AG09319 (cell line): ENCODE measurements at places on chromosomes 4 and X.

DNA sequence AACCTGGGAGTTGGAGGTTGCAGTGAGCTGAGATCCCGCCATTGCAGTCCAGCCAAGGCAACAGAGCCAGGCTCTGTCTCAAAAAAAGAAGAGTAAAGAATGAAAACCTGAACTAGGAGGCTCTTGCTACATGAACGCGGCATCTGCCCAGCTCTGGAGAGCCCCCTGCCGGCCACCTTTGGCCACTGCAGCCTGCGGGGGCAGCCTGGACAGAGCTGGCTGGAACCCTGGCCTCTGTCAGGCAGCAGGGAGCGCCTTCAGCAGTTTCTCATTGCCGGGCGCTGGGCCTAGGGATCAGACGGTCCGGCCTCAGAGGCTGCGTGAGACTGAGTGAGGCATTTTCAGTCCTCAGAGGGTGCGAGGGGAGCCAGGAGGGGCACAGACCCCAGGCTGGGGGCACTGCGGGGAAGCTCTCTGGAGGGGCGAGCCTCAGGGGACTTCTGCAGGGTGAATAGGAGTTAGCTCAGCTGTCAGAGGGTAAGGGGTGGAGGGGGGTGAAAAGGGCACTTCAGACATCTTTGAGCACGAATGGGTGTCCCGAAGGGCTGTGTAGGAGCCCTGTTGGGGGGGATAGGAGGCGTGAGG lies 17.5 kb downstream of the DOK7 start:
- peak; percentile 27 for DNase-seq

GRCh38 chr4:2930135-2930757 lies 33.0 kb downstream of the NOP14 start:
- no peak for DNase-seq

- no peak for DNase-seq
Measured at GRCh38 chr4:10524196-10524833, 67.1 kb upstream of the ZNF518B start.

- no peak for DNase-seq
Measured at GRCh38 chrX:153868576-153869472, 17.1 kb downstream of the L1CAM start.

DNA sequence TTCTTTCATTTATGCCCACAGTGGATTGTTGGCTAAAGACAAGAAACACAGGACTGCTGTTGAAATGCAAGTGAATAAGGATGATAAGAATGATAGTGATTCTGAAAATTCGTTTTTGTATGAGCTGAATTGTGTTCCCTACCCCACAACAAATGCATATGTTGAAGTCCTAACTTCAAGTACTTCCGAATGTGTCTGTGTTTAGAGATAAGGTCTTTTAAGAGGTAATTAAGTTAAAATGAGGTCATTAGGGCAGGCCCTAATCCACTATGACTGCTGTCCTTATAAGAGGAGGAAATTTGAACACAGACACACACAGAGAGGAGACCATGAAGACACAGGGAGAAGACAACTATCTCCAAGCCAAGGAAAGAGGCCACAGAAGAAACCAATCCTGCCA lies 126.6 kb upstream of the ACSL4 start:
- no peak for DNase-seq

DNA sequence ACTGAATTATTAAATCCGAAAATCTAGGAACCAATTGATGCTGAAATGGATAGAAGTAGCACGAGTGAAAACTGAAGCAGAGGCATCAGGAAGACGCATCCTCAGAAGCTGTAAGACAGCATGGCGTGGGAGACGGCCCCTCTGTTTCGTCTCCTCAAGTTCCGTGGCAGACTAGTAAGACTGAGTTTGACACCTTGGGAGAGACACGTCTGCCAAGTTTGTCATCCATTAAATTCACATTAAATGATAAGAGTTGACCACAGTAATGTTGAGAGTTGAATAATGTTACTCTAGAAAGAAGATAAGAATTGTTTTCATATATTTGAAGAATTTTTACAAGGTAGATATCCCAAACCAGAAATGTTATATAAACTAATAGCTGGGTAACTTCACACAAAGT lies 736.1 kb upstream of the FRG1 start:
- no peak for DNase-seq

GRCh38 chr4:113173126-113173792 lies 123.8 kb downstream of the ANK2 start:
- DNase-seq, result no peak

DNA sequence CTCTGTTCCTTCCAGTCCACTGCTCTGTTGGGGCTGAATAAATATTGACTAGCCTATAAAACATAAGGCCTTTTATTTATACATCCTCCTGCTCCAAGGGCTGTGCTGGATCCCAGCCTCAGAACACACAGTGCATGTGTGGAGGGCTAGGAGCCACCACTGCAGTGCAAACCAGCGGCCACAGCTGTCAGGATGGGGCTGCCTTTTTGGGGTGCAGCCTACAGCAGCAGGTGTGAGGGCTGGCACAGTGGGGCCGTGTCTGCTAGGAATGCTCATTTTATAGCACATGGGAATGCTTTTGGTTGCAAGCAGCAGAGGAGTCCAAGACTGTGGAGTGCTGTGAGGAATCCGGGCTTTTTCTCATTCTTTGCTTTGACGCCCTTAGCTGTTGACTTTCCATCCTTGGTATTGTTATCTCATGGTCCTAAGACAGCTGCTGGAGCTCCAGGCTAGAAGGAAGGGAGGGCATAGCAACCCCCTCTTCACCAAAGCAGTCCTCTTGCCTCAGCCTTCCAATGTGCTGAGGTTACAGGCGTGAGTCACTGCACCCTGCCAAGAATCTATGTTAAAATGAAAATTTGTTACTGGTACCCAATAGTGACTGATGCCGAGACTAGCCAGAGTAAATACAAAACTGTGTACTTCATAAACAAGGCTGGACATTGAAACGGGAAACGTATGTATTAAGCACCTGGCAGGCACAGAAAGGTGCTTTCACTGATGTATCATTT lies 334.3 kb upstream of the GATB start:
- DNase-seq, result no peak

DNA sequence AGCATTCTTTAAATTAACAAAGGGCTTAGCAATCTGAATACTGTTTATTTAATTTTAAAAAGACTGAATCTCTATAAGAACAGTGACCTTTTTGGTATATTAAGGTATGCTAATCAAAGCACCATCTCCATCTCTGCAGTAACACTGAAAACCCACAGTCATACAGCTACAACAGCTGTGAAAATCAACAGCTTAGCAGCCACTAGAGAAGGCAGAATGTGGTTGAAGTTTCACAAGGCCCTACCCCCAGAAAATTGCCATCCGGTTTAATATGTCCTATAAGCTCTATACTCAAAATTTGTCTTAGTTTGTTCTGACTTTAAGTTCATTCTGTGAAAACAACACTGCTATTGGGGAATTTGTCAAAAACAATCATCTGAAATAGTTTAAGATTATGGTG lies 128.7 kb downstream of the OPHN1 start:
- DNase-seq, result no peak

DNA sequence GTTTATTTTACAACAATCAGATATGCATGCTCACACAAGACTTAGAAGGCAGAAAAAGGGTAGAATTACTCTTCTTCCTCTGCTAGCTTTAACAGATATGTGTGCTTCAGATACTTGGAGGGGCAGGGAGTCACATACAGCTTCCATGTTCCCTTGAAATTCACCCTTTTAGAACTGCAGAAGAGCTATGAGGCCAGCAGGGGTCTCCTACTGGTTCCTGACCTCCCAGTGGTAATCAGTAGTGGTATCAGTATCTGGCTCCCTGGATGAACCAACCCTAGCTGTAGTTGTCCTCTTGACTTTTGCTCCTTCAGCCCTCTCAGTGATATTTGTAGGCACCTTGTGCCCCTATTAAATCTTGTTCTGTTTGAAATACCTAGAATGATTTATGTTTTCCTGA lies 81.5 kb downstream of the RCHY1 start:
- peak; percentile 1 for DNase-seq

- DNase-seq, result no peak
Measured at GRCh38 chr4:26885912-26886274, 25.3 kb downstream of the STIM2 start.

GRCh38 chrX:103941201-103941975 lies 21.0 kb upstream of the TMSB15B start:
- no peak for DNase-seq

GRCh38 chr4:69025191-69025998 lies 70.9 kb upstream of the UGT2B7 start:
- DNase-seq, result no peak

DNA sequence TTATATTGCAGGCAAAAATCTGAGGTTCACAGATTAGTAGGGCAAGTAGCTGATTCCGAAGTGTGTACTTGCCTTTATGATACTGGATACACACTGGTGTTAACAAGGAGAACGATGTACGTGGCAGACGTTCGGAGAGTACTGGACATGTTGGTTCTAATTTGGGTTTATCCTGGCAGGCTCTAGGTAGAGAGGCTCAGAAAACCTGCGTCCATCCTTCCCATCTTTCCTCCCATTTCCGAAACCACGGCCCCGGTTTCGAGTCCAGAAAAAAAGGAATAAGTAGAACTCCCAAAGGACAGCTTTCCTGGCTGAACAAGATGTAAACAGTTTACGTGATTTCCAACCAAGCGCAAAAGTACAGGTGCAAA lies 351 bp upstream of the SLC30A9 start:
- DNase-seq, result no peak

DNA sequence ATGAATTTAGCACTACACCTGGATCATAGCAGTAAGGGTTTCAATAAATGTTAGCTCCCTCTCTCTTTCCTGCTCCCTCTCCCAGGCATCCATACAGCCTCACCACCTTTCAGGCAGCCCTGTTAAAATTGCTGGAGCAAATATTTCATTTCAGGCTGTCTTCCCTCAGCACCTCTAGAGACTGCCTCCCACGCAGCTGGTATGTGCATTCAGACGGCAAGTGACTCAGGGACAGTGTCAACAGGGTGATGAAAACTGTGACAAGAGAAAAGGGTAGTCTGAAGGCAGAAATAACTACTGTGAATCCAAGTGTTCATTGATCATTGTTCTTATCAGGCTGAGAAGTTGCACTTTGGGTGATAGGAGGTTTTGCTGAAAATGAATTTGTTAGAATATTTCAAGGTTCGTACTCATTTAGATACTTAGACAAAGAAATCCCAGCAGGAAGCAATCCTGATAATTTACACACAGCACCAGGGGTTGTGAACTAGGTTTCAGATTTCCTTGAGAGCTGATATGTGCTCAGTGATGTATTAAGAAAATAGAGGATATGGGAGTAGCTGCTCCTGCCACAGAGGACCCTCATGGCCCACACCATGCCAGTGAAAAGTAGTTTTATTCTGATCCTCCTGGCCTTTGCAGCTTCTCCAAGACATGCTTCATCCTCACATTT lies 424.2 kb downstream of the FGF13 start:
- DNase-seq, result no peak

DNA sequence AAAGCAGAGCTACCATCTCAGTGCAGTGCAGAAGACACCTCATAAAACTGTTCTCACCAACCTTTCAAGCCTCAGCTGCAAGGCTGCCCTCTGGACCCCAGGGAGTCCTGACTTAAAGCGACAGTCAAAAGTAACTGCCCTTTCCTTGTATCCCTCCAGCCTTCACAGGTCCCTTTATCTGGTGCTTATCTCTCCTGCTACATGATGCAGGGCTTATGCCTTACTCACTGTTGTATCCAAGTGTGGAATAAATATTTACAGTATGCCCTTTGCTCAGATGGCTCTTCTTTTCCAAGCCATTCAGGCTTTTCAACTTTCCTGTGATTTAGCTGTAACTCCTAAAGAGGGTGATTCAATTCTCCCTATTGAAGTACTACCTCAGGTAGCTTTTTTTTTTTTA lies 92.6 kb downstream of the KDR start:
- no peak for DNase-seq

- DNase-seq, result no peak
Measured at GRCh38 chrX:21800344-21800770, 39.1 kb upstream of the MBTPS2 start.

DNA sequence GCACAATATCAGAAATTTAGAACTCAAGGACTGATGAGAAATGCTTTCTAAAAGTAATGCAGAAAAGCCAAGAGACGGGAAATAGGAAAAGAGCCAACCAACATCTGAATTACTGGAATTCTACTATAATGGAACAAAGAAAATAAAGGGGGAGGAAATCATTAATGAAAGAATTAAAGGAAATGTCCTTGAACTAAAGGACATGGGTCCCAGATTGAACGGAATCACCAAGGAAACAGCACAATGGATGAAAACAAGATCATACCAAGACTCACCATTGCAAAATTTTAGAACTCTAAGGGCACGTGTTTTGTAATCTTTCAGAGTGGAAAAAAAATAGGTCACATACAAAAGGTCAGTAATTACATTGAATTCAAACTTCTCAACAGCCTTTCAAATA lies 35.9 kb downstream of the HPGDS start:
- DNase-seq, result no peak

DNA sequence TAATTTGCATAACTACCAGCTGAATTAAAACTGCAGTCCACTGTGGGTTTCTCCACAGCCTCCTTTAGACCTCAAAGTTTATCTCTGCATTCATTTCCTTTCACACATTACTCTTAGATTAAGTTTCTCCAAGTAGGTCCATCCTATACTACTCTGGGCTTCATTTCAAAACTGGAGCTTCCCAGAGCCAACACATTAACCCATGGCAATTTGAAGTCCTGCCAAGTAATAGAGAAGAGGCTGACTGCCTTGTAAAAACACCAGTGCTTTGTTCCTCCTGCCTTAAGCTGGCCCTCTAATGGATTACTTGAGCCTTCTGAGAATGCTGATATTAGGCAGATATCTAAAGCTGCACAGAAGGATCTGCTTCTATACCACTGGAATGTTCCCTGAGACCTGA lies 997.2 kb upstream of the SLIT2 start:
- DNase-seq, result no peak

DNA sequence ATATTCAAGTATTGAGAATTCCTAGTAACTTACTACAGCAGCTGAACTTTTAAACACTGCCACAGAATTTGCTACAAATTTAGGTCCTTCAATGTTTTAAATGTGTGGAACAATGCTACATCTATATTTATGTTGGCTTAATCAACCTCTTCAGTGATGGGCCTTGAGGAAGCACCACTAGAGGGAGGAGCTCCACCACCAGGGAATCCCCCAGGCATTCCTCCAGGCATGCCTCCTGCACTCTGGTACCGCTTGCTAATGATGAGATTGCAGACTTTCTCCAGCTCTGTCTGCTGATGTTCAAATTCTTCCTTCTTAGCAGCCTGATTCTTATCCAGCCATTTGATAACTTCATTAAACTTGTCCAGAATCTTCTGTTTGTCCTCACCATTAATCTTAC lies 190.8 kb downstream of the HTR2C start:
- no peak for DNase-seq

- DNase-seq, result no peak
Measured at GRCh38 chr4:101600287-101600686, 190.2 kb upstream of the BANK1 start.

- no peak for DNase-seq
Measured at GRCh38 chrX:154446430-154446829, 2.5 kb downstream of the FAM50A start.

- DNase-seq, result no peak
Measured at GRCh38 chrX:22486296-22486695, 213.6 kb downstream of the CBLL2 start.

GRCh38 chr4:130419211-130419975 lies 1323.4 kb downstream of the C4orf33 start:
- DNase-seq, result no peak

GRCh38 chr4:58564695-58565475 lies 1454.7 kb upstream of the IGFBP7 start:
- DNase-seq, result no peak

- peak; percentile 78 for DNase-seq
Measured at GRCh38 chrX:47556045-47556623, 4.9 kb upstream of the ARAF start.

GRCh38 chr4:24793219-24794005 lies 2.0 kb upstream of the SOD3 start:
- no peak for DNase-seq

GRCh38 chr4:106985830-106986229 lies 50.3 kb downstream of the DKK2 start:
- no peak for DNase-seq
